Cardiac muscle cell (in vitro differentiated cells and primary cell): ENCODE measurements at places on chromosomes 4 and X. TPM values are rescaled to one million over a fixed set of nuclear protein-coding genes. Genes with fewer than 3 reads are reported as not detected.

DNA sequence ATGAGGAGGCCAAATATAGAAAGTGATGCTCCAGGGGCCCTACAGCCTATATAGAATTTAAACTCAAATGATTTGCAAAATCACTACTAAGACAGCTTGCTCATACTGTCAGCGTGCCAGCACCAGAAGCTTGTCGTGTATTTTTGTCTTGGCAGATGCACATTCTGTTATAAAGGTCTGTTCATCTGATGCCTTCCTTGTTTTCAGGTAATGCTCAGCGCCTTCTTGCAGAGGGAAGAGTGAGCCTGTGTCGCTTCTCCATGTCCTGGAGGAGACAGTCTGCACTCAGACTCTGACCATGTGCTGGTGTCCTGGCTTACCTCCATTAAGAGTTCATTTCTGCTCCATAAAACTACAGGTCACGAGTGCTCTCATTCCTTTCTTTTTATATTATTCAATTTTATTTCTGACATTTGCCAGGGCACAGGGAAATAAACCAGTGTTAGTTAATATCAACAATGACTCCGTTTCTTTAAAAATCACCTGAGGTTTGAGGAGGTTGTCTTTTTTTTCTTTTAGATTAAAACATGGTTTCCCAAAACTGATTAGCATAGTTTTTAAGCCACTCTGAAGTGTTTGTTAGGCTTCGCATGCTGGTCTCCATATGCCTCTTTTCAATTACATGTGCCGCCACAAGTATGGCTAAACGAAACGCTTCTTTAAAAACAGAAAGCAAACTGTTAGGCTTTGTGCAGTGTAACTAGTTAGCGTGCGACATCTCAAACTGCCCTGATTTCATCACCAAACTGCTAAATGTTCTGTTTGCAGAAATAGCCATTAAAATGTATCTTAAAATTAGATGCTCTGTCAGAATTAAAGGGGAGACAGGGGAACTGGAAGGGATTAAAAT lies 215.2 kb upstream of the GK2 start:
- DNase-seq, result no peak

- DNase-seq, result no peak
Measured at GRCh38 chrX:29528281-29528680, 687.1 kb upstream of the MAGEB2 start.

DNA sequence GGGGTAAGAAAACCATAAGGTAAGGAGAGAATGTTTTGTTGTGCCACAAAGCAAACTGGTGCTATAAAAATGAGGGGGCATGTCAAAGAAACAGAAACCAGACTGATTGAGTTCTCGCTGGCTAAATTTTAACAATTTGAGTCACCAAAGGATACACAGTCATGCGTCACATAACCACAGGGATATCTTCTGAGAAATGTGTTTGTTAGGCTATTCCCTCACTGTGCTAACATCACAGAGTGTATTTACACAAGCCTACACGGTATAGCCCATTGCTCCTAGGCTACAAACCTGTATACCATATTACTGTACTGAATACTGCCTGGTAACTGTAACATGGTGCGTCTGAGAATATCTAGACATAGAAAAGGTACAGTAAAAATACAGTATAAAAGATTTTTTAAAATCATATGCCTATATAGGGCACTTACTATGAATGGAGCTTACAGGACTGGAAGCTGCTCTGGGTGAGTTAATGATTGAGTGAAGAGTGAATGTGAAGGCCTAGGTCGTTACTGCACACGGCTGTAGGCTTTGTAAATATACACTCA lies 50.1 kb downstream of the FBXW7 start:
- DNase-seq, result peak; percentile 90

Gene GPC4
- total RNA-seq, result 8.5 and 17.3 TPM in 2 replicates

GRCh38 chr4:169114341-169114974 lies 104.4 kb upstream of the CBR4 start:
- DNase-seq, result no peak

GRCh38 chrX:103730796-103731493 lies 20.2 kb downstream of the TMEM31 start:
- peak; percentile 94 for DNase-seq

Gene AMTN
- not detected in 2 replicates for total RNA-seq

Gene NPNT
- total RNA-seq, result 22.0 and 33.4 TPM in 2 replicates

GRCh38 chr4:126647756-126648397 lies 984.9 kb upstream of the INTU start:
- peak; percentile 37 for DNase-seq

GRCh38 chrX:14564058-14564457 lies 34.7 kb downstream of the GLRA2 start:
- DNase-seq, result no peak

- no peak for DNase-seq
Measured at GRCh38 chr4:53208753-53209152, 157.1 kb downstream of the SCFD2 start.

- no peak for DNase-seq
Measured at GRCh38 chr4:51958199-51958968, 61.8 kb downstream of the LRRC66 start.

- DNase-seq, result peak; percentile 21
Measured at GRCh38 chr4:4270529-4270928, 19.4 kb downstream of the LYAR start.

Gene FANCB
- 0.49 and 1.3 TPM in 2 replicates for total RNA-seq

GRCh38 chrX:123878252-123878721 lies 18.4 kb downstream of the XIAP start:
- no peak for DNase-seq

GRCh38 chr4:2340272-2341061 lies 78.0 kb downstream of the ZFYVE28 start:
- no peak for DNase-seq

- no peak for DNase-seq
Measured at GRCh38 chr4:156545003-156545785, 426.4 kb downstream of the PDGFC start.

- DNase-seq, result no peak
Measured at GRCh38 chr4:121219227-121219626, 55.1 kb upstream of the TNIP3 start.

- DNase-seq, result peak; percentile 36
Measured at GRCh38 chr4:81565142-81565870, 93.6 kb upstream of the RASGEF1B start.

- DNase-seq, result no peak
Measured at GRCh38 chr4:137310166-137310565, 222.1 kb downstream of the PCDH18 start.

DNA sequence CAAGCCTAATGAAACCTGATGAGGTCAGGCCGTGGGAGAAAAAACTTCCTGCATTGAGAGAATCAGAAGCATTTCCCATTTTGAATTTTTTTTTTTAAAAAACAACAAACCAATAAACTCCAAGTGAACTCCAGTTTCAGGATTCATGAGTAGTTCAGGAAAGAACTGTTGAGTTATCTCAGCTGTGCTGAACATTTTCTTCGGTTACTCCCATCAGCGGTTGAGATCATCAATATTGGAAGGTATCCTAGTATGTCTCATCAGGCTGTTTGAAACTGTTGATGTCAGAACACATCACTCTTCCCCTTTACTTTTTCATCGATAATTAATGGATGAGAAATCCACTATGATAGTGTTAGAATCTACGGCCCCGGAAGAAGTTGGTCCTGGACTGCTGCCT lies 82.4 kb upstream of the ADGRG2 start:
- DNase-seq, result no peak

GRCh38 chr4:5467111-5467510 lies 241.2 kb downstream of the EVC2 start:
- DNase-seq, result no peak

- DNase-seq, result peak; percentile 67
Measured at GRCh38 chr4:154807042-154807630, 26.1 kb downstream of the RBM46 start.

- DNase-seq, result no peak
Measured at GRCh38 chrX:97030463-97030862, 146.8 kb downstream of the RPA4 start.

DNA sequence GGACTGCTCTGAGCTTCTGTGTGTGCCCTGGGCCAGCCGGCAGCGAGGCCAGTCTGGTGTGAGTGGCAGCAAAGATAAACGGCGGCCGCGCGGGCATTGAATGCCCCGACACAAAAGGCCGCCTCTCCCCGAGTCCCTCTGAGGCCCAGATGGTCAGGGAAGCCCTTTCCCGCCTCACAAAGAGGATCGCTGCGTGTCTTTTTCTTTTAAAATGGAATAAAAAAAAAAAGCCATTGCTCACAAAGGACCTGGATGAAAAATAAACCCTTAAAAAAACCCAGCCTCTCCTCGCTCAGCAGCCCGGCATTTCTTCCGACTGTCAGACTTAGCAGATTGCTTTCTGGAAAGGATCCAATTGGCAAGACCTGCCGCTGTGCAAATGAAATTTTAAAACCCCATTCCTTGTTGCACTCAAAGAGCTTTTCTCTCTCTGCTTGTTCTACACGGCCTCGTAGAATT lies 578.7 kb downstream of the BCOR start:
- peak; percentile 76 for DNase-seq

DNA sequence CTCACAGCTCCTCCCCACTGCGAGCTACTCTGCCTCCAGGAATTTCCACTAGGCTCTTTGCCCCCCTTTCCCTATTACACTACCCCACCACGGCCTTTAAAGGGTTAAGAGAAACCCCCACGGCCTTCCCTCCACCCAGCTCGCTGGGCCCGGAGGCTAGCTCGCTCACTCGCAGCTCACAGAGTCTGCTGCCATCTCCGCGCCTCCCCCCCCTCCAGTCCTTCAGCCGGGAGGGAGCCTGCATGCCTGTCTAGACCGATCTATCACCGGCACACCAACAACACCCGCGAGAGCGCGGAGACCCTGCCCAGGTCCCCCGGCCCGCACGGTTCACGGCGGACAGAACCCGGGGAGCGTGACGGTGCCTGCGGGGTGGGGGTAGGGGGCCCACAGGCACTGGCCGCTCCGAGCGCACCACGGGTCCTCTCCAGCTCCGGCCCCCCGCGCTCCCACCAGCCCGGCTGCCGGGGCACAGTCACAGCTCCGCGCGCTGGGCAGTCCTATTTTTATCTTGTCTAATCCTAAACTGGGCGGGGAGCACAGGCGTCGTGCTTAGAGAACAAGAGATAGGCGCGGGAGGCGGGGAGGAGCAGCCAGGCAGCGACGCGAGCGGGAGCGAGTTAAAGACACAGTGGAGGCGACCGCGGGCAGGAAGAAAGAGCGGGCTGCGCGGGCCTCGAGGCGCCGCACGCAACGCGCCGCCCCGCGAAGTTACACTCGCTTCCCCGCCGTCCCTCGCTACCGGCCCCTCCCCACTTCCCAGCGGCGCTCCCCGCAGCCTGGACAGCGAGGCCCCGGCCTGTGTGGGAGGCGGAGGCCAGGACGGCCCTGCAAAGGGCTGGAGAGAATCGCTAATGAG lies 3.5 kb downstream of the BCOR start:
- DNase-seq, result peak; percentile 53

Gene PORCN
- total RNA-seq, result 24.2 and 29.2 TPM in 2 replicates

DNA sequence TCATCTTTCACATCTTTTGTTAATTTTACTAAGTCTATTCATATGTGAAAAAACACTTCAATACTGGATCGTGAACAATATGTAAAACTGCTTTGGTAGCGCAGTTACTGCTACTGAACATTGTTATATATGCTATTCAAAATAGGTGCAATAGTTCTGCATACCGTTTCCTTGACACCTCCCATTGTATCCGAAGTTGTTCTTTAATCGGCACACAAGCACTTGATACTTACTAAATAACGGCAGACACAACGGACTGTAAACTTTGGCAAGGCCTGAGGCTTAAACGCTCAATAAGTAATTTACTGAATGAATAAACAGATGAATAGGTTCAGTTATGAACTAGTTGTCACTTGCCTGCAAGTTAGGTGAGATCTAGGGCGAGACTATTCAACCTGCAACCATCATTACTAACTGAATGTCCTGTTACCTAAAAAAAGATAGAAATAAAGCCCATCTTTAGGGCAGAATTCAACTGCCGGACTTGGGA lies 620 bp downstream of the ANAPC10 start:
- no peak for DNase-seq

GRCh38 chr4:7687006-7687405 lies 252.3 kb upstream of the PSAPL1 start:
- no peak for DNase-seq

Gene HTRA3
- 8.9 and 15.7 TPM in 2 replicates for total RNA-seq

DNA sequence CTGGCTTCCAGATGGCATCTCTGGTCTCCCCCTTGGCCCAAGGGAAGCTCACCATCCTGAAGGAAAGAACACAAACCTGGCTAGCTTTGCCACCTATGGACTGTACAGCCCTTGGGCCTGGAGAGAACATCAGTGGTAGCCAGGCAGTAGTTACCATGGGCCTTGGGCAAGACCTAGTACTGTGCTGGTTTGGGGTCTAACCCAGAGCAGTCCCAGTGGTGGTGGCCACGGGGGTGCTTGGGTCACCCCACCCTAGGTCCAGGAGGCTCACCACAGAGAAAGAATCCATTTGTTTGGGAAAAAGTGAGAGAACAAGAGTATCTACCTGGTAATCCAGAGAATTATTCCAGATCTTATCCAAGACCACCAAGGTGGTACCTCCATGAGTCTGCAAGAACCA lies 290.7 kb upstream of the PPP1R2C start:
- no peak for DNase-seq

DNA sequence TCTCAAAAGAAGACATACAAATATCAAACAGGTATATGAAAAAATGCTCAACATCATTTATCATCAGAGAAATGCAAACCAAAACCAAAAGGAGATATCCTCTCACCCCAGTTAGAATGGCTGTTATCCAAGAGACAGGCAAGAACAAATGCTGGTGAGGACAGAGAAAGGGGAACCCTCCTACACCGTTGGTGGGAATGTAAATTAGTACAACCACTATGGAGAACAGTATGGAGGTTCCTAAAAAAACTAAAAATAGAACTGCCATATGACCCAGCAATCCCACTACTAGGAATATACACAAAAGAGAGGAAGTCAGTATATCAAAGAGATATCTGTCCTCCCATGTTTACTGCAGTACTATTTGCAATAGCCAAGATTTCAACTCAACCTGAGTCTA lies 83.5 kb downstream of the CDS1 start:
- DNase-seq, result no peak

- no peak for DNase-seq
Measured at GRCh38 chr4:140227286-140227685, 73.3 kb upstream of the MAML3 start.

- no peak for DNase-seq
Measured at GRCh38 chrX:11241720-11242119, 51.5 kb upstream of the AMELX start.

DNA sequence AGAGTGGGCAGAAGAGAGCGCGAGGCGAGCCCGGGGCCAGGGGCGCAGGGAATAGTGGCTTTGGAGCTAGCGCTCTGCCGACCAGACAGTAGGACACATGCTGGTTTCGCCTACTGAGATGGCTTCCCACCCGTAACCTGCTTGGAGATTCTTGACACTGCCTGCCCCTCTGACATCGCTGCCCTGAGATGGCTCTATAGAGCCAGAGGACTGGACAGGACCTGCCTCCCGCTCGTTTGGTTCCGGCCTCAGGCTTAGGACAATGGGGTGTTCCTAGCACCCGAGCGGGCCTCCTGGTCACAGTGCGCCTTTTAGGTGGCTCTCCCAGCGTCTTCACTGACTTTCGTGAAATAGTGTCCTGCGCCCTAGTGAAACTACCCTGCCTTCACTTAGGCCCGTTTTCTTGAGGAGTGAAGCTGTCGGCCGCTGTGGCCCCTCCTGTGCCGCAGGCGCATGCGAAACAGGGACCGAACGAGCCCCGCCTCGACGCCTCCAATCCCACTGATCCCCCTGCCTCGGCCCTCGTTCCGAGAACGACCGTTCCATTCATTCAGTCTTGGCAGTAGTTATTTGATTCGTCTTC lies 608 bp downstream of the TAF1 start:
- DNase-seq, result peak; percentile 33

- no peak for DNase-seq
Measured at GRCh38 chrX:21778236-21778635, 20.3 kb upstream of the SMPX start.

Gene KCNE5
- 0.92 and 0.99 TPM in 2 replicates for total RNA-seq

- no peak for DNase-seq
Measured at GRCh38 chrX:46306103-46306502, 239.1 kb downstream of the ZNF674 start.

GRCh38 chr4:160595646-160596045 lies 1492.8 kb downstream of the RAPGEF2 start:
- no peak for DNase-seq
